ENCODE measurements at places on chromosomes 6 and 20.

- no peak for DNase-seq
Measured at GRCh38 chr6:137704802-137705159, 162.3 kb upstream of the TNFAIP3 start.

GRCh38 chr6:10968776-10969175 lies 75.3 kb downstream of the ELOVL2 start:
- no peak for DNase-seq

- DNase-seq = no peak
Measured at GRCh38 chr6:167766986-167767714, 59.6 kb upstream of the AFDN start.

- DNase-seq = peak; percentile 28
Measured at GRCh38 chr20:17530716-17531664, at the start of gene BFSP1. Gene BFSP1, minus strand, starts transcription at chr20:17531379. Its CDS starts 50 bp downstream, at chr20:17531329.

- no peak for DNase-seq
Measured at GRCh38 chr20:64219202-64219601, 36.3 kb upstream of the PCMTD2 start.

- no peak for DNase-seq
Measured at GRCh38 chr20:61482901-61483300, 230.8 kb downstream of the CDH4 start.

DNA sequence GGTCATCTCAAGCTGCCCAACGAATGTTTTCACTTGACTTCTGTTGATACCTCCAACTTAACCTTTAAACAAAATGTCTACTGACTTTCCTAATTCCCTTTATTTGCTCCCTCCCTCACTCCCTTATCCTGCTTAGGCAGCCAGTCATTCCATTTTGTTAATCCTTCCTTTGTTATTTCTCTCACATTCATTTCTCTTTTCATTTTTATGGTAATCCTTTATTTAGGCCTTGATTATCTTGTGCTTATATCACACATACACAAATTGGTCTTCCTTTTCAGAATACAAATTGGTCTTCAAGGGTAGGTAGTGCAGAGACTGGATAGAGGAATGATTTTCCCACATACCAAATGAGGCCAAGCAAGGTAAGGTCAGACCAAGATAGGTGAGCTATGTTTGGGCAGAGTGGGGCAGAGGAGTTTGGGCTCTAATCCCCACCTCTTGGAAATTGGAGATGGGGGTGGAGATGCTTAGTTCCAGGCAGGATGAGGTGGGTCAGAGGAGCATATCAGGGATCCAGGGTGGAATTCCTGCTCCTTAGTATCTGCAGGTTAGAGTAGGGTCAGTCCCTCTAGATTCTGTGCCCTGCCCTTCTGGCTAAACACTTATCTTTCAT lies 2.0 kb upstream of the SPACA1 start:
- no peak for DNase-seq

DNA sequence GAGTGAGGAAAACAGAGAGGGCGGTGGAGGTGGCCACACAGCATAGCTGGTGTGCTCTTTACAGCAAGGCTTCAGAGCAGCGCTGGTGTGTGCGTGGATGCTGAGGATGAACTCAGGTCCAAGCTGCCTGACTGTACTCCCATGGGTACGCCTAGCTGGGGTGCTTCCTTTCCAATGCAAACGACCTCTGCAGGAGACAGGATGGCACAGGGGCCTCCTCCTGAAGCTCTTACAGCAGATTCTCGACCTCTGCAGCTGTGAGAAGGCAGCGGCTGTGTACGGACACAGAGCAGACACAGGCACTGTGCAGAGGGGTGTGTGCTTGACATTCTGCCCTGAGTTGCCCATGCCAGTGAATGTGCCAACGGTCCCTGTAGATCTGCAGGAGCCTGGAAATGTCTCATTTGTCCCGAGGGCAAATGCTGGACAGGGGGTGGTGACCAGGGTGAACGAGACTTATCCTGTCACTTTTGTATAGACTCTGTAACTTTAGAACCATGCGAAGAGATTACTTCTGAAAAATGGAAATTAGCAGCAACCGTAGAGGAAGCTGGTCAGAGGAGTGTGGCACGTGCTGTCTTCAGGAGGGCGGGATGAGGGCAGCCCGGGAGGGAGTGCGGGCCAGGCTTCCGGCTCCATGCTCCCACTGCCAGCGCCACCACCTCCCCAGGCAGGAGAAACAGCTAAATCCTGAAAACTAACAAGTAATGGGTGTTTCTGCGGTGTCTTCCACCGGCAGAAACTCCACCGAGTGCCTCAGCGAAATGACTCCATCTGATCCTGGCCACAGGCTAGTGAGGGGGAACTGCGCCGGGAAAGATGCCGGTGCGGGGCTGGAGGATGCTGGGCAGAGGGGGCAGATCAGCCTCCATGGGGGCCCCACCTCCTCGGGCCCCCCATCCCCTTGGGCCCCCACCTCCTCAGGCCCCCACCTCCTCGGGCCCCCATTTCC lies 120.9 kb upstream of the RPS6KA2 start:
- DNase-seq = no peak

- DNase-seq = no peak
Measured at GRCh38 chr20:48794360-48794759, 33.4 kb downstream of the PREX1 start.

GRCh38 chr20:5215672-5216304 lies 89.0 kb downstream of the CDS2 start:
- DNase-seq = no peak

DNA sequence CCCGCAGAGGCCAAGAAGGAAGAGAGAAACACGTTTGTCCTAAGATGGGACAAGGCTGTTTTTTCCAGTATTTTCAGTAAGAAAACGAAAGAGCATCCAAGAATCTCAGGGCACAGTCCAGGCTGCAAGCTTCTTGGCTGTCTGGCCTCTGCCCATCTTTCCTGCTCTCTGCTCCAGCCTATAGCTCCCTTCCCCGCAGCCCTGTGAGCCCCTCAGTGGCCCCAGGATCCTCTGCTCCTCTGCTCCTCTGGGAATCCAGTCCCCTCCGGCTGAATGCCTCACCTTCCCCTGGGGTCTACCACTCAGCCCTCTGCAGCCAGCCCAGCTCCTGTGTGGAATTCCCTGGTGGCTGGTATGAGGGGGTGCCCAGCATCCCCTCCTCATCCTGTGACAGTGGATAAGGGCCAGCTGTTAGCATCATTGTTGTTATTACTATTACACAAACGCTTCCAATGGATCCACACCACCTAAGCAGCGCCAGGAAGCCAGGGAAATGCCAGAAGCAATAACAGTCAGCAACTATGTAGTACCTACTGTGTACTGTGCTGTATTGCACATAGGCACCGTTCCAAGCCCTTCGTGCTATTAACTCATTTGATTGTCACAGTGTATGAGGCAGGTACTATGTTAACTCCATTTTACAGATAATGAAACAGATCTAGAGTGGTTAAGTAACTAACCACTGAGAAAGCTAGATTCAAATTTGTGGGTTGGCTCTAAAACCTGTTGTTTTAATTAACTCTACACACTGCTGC lies 60.3 kb upstream of the PTPN1 start:
- DNase-seq = no peak

DNA sequence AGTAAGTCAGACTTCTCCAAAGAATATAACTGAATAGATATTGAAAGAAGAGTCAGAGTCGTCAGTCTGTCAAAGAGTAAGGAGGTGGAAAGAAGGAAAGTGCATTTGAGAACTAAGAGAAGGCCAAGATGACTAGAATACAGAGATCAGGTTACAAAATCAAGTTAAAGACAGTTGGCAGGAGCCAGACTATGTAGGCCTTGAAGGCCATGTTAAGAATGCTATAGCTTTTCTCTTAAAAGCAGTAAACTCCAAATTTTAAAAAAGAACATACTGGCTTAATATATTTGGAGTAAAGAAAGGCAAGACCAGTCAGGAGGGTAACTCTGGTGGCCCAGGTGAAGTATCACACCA lies 68.8 kb downstream of the IBTK start:
- DNase-seq = no peak

- DNase-seq = no peak
Measured at GRCh38 chr6:37489697-37490336, 9.9 kb downstream of the CCDC167 start.

DNA sequence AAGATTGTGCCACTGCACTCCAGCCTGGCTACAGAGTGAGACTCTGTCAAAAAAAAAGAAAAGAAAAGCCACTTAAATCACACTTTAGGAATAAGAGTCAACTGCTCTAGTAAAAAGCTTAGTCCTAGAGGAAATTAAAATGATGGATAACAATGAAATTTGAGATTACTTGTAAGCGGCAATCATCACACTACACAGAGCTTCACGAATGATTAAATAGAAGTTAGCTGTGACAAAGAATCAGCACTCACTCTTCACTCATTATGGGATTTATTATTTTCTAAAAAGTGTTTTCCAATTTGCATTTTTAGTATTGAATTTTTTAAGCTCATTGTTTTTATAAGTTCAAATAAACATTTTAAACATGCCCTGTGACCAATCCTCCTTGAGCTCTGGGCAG lies 718.0 kb downstream of the UTRN start:
- no peak for DNase-seq

GRCh38 chr20:44662261-44662660 lies 10.8 kb upstream of the ADA start:
- DNase-seq = no peak

DNA sequence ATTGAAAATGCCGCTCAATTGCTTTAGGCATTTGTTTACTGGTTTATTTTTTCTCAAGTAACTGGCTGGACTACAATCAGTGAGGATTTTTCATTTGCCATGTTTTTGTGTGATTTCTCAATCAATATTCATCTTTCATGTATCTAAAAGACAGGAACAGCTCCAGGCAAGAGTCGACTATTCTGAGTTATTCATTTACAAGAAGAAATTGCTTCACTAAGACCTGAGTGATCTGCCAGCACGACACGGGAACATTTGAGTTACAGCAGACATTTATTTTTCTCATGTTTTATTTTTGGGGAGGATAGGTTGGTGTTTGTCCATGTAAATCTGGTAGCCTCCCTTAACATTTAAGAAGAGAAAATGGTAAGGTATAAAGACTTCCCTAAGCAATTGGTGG lies 124.1 kb downstream of the CBLN4 start:
- no peak for DNase-seq

DNA sequence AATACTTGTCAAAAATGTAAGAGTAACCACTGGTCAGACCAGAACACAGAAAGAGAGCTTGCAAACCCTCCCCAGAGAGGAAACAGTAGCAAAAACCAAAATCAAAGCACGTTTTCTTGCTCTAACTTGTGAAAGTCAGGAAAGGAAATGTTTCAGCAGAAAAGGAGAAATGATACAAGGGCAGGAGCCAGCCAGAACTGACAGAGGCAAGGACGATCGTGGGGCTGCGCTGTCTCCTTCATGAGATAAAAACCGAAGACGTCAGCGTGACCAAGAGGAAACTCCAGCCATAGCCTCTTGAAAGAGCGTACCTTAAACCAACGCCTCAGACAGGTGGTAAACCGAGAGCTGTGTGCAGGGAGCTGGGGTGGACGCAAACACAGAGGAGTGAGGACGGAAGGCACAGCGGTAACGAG lies 27.5 kb downstream of the LAMA5 start:
- no peak for DNase-seq

DNA sequence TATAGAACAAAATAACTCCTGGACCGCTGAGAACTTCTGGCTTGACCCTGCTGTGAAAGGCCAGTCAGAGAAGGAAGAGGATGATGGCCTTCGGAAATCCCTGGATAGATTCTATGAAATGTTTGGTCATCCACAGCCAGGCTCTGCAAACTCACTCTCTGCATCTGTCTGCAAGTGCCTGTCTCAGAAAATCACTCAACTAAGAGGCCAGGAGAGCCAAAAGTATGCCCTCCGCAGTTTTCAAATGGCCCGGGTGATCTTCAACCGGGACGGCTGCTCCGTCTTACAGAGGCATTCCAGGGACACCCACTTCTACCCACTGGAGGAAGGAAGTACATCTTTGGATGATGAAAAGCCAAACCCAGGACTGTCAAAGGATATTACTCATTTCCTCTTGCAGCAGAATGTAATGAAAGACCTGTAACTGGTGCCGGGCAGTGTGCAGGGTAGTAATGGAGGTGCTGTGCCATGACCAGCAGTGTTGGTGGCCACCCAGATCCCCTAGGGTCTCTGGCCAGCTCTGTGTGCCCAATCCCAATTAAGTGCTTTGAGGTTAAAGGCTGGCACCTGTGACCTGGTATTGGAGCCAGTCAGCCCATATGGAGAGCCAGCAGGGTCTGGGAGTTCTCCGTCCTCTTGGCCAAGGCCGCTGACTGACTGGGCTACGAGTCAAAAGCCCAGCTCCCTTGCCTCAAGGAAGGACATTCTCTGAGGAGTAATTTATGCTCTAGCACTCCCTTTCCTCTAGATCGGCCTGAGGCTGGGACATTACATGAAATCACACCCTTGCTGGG lies 87.1 kb downstream of the TRMT6 start:
- DNase-seq = no peak

GRCh38 chr6:121600389-121601168 lies 165.1 kb downstream of the GJA1 start:
- no peak for DNase-seq

- DNase-seq = no peak
Measured at GRCh38 chr6:167349631-167350274, 24.9 kb downstream of the TTLL2 start.

DNA sequence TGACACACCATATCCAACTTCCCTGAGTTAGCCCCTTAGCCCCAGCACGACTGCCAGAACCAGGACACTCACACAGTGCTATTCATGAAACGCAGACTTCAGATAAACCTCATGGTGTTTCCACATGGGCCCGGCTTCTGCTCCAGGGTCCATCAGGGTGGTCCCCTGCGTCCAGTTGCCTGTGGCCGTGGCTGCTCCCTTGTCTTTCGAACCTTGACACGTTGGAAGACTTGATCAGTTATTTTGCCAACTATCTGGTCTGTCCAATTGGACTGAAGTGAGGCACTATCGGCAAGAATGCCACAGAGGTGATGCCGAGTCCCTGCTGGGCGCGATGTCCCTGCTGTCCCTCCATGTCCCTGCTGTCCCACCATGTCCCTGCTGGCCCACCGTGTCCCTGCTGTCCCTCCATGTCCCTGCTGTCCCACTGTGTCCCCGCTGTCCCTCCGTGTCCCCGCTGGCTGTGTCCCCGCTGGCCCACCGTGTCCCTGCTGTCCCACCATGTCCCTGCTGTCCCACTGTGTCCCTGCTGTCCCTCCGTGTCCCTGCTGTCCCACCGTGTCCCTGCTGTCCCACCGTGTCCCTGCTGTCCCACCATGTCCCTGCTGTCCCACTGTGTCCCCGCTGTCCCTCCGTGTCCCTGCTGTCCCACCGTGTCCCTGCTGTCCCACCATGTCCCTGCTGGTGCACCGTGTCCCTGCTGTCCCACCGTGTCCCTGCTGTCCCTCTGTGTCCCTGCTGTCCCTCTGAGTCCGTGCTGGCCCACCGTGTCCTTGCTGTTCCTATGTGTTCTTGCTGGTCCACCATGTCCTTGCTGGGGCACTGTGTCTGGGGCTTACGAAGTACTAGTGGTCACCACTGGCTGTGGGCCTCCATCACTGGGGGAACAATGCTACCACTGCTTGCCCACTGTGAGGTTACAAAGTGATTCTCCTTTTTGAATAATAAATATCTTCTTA lies 251.4 kb downstream of the DLL1 start:
- no peak for DNase-seq

DNA sequence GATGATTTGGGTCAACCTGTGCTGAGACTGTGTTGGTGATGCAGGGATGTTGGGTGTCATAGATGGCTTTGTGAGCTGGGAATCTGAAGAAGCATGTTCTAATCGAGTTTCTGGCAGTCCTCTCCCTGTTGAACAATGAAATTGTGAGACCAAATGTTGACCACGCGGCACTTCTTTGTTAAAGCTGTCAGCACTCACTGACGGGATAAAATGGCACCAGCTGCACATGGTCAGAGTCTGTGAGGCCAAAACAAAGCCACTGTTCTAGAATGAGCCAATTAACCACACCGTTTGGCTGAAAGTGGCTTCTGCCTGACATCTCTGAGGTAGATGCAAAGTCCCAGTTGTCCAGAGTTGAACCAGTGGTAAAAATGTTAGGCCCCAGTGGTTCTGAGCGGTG lies 562.2 kb downstream of the KIF16B start:
- no peak for DNase-seq

GRCh38 chr6:170233286-170234205 lies 57.3 kb downstream of the DLL1 start:
- no peak for DNase-seq
